Umbilical cord (tissue), 2 donors: ENCODE measurements at places on chromosomes 16 and 17. TPM values are rescaled to one million over a fixed set of nuclear protein-coding genes. Genes with fewer than 3 reads are reported as not detected.

Gene EXOC3L1
- total RNA-seq: 0.24 TPM

Gene C1QTNF8
- total RNA-seq: not detected

Gene GSG1L
- total RNA-seq: not detected

Gene CTRB2
- not detected for total RNA-seq
